NCI-H748 treated with DMSO at 0.1 percent for 48 hours (cell line): ENCODE measurements at places on chromosomes 2 and 18.

DNA sequence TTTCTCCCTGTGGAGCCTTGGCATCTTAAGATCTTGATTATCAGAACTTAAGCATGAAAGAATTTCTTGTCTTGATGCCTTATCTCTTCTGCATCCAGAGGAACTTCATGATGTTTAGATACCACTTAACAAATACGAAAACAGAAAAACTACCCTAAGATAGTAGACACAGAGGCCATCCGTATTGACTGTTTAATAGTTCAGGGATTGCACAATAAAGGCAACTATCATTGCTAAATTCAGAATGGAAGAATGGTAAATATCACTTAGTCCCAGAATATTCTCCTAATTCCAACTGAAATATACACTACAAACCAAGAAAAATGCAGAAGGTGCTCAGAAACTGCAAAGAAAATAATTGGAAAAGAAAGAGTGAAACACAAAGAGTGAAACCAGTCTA is 214.6 kb upstream of the VWC2L start:
- no peak for DNase-seq

- no peak for DNase-seq
Observed at GRCh38 chr18:54159906-54160305, 64.6 kb downstream of the MBD2 start.

GRCh38 chr18:11305507-11305906 is 156.1 kb upstream of the PIEZO2 start:
- no peak for DNase-seq

DNA sequence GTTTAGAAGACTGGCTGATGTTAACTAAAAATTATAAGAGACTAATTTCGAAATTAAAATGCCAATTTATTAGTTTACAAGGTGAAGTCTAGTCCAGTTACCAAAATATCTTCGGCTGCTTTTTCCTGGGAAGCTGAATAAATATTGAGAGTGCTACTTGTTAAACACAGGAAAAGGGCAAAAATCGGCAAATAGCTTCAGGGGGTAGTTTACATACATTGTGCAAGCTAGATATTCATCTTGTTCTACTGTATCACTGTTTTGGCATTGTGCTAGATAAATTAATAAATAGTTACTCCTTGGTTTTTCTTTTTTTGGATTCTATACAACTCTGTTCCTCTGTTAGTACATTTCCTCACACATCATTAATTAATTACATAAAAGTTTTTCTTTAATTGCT is 29.3 kb downstream of the NHEJ1 start:
- DNase-seq = no peak

DNA sequence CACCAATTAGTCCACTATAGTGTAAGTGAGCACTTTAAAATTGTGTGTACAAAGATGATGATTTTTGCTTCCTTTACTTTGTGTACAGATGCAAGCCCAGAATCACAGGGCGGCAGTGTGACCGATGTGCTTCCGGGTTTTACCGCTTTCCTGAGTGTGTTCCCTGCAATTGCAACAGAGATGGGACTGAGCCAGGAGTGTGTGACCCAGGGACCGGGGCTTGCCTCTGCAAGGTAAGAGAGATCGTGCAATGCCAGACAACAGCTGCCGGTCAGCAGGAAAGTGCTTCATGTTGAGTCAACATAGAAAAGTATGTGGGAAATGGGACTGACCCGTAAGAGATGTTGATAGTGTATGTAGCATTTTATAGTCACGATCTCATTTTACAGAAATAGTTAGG is 156.8 kb upstream of the TTC39C start:
- no peak for DNase-seq

GRCh38 chr2:223090540-223091235 is 38.7 kb downstream of the KCNE4 start:
- DNase-seq = peak; percentile 16

GRCh38 chr2:208990716-208991115 is 433.1 kb upstream of the MAP2 start:
- DNase-seq = no peak

DNA sequence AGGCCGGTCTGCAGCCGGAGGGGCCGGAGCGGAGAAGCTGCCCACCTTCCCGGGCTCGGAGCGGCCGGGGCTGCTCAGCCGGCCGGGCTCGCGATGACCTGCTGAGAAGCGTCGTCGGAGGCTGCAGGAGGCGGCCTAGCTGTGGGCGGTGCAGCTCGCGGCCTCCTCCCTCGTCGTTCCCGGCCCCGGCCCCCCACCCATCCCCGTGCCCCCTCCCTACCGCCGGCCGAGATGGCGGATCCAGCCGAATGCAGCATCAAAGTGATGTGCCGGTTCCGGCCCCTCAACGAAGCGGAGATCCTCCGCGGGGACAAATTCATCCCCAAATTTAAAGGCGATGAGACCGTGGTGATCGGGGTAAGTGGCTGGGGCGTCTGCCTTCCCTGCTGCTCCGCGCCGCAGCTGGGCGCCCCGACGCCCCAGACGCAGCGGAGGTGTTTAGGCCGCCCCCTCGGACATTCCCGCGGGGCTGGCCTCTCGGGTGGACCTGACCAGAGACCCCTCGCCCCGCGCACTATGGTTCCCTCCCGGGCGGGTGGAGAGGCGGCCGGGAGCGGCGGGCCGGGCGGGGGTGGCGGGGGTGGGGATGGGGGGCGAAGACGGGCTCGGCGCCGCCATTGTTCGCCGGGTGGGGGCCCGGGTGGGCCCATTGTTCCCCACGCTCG is 492 bp downstream of the KIF5C start:
- DNase-seq = no peak

GRCh38 chr2:17901246-17901645 is 22.8 kb downstream of the KCNS3 start:
- peak; percentile 94 for DNase-seq

DNA sequence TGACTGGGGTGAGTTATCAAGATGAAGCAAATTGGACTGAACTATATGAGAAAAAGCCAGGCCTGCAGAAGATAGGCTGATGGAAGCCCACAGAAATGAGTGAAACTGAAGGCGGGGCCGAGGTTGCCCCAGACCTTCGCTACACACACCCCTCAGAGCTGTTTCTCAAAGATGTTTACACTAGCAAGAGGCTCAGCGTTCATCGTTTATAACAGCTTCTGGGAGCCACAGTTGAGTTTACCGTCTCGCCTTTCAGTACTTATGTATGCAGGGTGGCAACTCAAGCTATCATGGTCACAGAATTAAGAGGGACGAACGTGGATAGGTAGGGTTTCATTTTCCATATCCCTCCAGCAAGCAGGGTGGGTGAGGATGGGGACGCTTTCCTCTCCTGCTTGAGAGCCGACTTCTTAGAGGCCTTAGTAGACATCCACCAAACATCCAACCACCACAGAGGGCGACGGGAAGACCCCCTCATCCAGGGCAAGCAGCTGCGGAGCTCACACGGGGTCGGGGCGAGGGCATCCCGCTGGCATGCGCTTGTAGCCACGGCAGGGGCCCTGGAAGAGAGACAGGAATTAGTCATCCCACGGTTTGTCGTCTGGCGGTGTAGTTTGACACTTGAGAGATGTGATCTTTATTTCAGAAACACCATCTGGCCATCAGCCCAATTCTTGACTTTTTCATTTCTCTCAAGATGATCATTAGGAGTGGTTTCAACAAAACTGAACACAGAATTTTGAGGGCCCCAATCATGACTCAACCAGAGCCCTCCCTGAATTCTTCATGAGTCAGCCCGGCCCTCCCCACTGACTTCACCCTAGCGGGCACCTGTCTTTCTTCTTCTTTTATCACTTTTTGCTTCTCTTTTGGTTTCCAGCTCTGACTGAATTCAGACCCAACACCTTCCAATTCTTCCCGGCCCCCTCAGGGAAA is 109.1 kb upstream of the CTDP1 start:
- no peak for DNase-seq
